Suppressor macrophage treated with lipopolysaccharide for 4 hours (primary cell): ENCODE measurements at places on chromosomes 12 and 14.

GRCh38 chr14:29054119-29054518 lies 287.5 kb downstream of the FOXG1 start:
- DNase-seq = no peak

DNA sequence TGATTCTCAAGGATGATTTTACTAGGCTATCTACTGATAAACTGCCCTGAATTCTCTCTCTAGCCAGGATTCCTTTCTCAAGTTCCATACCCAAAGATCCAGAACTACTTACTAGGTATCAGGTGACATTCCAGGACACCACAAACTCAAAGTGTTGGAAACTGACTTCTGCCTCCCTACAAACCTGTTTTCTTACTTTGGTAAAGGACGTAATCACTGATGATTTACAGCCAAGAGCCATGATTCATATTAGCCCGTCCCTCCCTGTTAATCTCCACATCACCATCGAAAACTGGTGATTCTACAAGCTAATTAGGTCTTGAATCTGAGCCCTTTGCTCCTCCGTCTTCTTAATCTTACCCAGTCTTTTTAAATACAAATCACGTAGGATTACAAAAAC lies 1.0 kb upstream of the ATG14 start:
- DNase-seq = no peak

- DNase-seq = no peak
These were observed 371.4 kb upstream of the TMTC1 start for GRCh38 chr12:30155001-30155730.

GRCh38 chr12:71057330-71057729 lies 100.5 kb downstream of the TSPAN8 start:
- DNase-seq = no peak

GRCh38 chr12:56645201-56645716 lies 525 bp downstream of the ATP5F1B start:
- peak; percentile 27 for DNase-seq

GRCh38 chr12:65998031-65998430 lies 132.5 kb downstream of the LLPH start:
- no peak for DNase-seq

DNA sequence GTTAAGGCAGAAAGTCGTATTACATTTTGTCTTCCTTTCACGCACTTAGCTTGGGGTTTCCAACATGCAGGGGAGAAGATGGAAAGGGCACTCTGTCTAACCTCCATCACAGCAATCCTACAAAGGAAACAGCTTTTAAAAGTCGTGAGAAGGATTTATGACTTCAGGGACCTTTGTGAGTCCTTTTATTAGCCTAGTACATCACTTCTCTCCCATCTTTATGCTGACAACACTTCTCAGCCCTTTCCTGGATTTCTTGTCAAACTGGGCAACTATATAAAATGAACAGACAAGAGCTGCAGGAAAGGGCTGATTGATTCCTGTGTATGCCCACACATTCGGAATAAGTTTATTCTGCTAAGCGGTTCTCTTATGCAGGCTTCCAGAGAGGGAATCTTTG lies 159.0 kb downstream of the DERA start:
- no peak for DNase-seq

DNA sequence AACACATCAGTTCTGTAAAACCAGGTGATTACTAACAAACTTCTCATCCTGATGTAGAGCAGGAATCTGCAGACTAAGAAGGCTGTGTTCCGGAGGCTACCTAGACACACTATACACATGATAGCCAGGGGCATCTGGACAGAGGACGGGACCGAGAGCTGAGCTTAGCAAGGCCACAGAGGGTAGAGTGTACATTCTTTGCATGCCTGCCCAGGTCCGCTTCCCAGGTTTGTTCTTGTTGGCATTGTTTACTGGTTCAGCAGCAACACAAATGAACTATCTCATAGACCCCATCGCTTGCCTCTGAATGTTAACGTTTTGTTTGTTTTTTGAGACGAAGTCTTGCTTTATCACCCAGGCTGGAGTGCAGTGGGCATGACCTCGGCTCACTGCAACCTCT lies 17.7 kb upstream of the TEAD4 start:
- no peak for DNase-seq

GRCh38 chr12:3041558-3042164 lies 35.5 kb upstream of the TSPAN9 start:
- DNase-seq = peak; percentile 89

GRCh38 chr14:47675466-47676314 lies at the start of gene MDGA2:
Gene MDGA2 (minus strand): TSS chr14:47675605.
- no peak for DNase-seq

GRCh38 chr12:52400906-52401305 lies 5.2 kb downstream of the KRT82 start:
- DNase-seq = no peak

DNA sequence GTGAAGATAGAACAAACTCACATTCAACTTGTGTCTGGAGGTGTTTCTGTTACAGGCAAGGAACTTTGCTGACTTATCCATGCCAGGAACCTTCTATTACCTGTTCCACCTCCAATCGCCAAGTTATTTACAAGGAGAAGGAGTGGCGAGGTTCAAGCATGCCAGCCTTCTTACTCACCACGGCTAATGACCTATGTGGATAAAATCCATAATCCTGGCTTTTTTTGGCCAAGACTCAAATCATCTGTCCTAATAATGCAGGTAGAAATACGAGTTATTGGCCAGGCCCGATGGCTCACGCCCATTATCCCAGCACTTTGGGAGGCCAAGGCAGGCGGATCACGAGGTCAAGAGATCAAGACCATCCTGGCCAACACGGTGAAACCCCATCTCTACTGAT lies 241.6 kb downstream of the TMEM132D start:
- DNase-seq = no peak

DNA sequence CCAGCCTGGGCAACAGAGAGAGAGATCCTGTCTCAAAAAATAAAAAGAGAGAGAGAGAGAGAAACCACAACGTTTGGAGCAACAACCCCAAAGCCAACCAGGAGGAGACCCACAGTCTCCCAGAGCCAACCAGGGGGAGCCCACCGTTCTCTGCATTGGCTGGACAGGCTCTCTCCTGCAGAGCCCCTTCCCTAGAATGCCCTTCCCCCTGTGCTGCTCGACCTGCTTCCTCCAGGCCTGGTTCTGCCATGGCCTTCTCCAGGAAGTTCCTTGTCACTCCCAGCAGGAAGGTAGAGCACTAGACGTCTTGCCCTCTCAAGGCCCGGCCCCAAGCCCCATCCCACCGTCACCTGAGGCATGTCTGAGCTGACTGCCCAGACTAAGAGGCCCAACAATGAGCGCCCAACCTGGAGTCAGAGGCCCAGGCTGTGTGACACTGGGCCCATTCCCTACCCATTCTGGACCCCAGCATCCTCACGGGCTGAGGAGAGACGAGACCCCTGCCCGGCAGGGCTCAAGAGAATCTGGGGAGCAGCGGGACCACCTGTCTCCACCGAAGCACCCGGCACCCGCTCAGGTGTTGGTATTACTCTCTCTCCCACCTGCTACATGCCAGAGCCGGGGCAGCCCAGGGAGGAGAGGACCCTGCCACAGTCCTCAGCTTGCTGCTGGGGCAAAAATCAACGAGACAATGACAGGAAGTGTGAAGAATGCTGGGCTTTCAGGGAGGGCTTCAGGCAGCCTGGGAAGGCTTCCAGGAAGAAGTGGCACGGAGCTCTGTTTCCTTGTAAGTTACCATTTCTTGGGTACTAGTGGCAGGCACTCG lies 61.2 kb downstream of the DIO3 start:
- no peak for DNase-seq

DNA sequence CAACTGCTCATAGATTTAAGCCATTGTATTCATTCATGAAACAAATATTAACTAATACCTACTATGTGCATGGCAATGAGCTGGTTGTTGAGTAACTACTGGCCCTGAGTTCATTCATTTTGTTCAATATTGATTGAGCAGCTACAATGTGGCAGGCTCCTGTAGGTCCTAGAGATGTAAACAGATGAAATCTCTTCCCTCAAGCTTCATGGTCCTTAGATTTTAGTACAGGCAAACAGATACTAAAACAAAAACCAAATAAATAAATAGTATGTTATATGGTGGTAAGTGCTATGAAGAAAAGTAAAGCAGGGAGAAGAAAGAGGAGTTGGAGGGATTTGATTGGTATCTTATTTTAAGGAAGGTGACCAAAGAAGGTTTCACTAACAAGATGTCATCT lies 77.8 kb downstream of the RERG start:
- DNase-seq = no peak

- no peak for DNase-seq
These were observed 31.9 kb upstream of the LUM start for GRCh38 chr12:91143206-91143605.

- peak; percentile 93 for DNase-seq
These were observed 31.4 kb downstream of the FLVCR2 start for GRCh38 chr14:75609606-75610475.

- DNase-seq = no peak
These were observed 233.0 kb downstream of the EGLN3 start for GRCh38 chr14:33717866-33718265.

GRCh38 chr12:71727958-71728357 lies 26.7 kb upstream of the RAB21 start:
- no peak for DNase-seq

- no peak for DNase-seq
These were observed 3.4 kb downstream of the PTPN6 start for GRCh38 chr12:6954316-6955107.

DNA sequence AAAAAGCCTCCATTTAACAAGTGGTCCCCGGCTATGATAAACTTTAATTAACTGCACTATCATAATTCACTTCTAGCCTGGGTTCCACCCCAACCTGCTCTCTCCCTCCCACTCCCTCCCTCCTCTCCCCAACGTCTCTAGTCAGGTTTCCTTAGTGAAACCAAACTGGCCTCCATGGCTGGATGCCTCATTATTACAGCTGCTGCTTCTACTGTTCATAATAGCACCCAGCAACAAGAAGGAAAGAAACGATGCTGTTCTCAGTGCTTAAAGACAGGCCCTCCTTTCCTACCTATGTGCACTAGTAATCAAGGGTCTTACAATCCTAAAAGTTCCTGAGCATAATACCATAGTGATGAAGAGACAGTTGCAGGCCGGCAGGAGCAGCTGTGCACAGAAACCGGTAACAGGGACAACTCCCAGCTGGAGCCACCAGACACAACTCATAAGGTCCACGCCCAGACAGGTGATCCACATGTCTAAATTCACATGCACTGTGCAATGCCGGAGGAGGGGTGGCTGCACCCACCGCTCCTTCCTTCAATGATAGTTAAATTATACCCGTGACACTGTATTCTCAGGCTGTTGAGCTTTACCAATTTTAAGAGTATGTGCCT lies 6.2 kb downstream of the IRF2BPL start:
- no peak for DNase-seq

DNA sequence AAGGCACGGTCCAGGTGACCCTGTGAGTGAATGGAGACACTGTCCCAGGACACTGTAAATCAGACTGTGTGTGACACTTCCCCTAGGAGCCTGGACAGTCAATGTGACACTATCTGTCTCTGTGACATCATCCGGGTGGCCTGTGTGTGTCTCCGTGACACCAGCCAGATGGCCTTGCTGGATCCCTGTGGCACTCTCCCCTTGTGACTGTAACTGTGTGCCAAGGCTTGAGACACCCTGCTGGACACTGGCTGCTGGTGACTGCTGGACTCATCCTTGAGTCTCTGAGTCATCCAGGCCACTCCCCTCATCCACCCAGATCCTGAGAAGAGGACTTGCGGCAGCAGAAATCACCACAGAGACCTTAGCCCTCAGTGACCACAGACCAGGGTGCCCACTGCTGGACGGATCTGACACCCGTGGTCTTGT lies 51.6 kb downstream of the MVK start:
- peak; percentile 24 for DNase-seq

GRCh38 chr14:76776428-76777251 lies 15.4 kb downstream of the VASH1 start:
- peak; percentile 30 for DNase-seq

GRCh38 chr14:57492859-57493258 lies 798 bp downstream of the CCDC198 start:
- DNase-seq = no peak

DNA sequence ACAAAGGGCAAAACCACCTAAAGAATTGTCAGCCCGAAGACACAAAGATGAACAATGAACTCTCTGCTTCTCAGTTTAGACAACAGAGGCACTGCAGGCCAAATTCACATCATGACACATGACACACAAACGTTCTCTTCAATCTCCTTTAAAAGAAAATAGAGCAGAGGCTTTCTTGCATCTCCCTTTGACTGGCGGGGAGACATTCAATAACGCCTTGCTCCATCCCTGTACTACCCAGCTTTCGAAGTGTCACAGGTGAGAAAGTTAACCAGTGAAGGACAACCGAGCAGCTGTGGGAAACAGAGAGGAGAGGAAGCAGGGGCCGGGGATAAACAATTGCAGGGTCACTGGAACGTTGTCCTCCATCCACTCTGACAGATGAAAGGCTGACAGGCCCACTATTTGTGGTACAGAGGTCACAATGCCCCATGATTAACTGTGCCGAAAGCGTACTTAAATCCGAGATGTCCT lies 130.8 kb downstream of the PHLDA1 start:
- no peak for DNase-seq

- no peak for DNase-seq
These were observed 242.0 kb upstream of the DAAM1 start for GRCh38 chr14:58946431-58946830.

DNA sequence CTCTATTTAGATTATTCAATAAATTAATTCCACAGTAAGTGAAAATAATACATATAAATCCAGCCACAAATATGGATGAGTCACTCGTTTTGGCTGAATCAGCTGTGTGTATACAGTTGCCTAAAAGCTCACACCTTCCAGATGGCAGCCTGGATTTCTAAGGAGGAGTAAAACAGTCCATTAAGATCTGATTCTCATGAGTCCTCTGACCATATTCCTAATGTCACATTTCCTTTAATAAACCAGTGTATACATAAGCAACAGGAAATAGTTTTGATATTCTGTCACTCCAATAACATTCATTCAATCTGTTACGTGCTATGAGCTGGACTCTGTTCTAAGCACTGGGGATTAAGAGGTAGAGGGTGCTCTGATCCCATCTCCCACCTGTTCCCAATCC lies 21.8 kb downstream of the MDM1 start:
- no peak for DNase-seq

DNA sequence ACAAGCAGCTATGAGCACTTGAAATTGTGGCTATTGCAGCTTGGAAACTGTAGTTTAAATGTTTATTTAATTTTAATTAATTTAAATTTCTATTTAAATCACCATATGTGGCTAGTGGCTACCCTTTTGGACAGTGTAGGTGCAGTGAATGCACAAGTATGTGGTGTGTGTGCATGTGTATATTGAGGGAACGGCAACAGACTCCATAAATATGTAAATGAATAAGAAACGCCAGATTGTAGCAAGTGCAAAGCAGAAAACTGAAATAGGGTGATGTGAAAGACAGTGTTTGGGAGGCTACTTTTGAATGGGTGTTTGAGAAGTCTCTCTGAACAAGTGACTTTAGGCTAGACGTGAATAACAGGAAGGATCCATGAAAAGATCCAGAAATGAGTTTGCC lies 32.7 kb upstream of the CCDC196 start:
- DNase-seq = no peak

GRCh38 chr12:32993404-32993803 lies 96.8 kb upstream of the PKP2 start:
- no peak for DNase-seq

GRCh38 chr12:105420659-105421240 lies 90.3 kb downstream of the C12orf75 start:
- peak; percentile 71 for DNase-seq

- DNase-seq = no peak
These were observed 66.8 kb downstream of the FGD4 start for GRCh38 chr12:32466187-32466586.
